Urinary bladder (tissue), 4 donors: ENCODE measurements at places on chromosomes 16 and 17. TPM values are rescaled to one million over a fixed set of nuclear protein-coding genes. Genes with fewer than 3 reads are reported as not detected.

GRCh38 chr17:35548208-35548810, 10.8 kb upstream of the SLFN12L start:
- no peak for DNase-seq

MARVELD3 gene
- total RNA-seq, result 2.1 TPM

GRCh38 chr17:72726936-72727335, 365.6 kb downstream of the SLC39A11 start:
- DNase-seq, result no peak

DNA sequence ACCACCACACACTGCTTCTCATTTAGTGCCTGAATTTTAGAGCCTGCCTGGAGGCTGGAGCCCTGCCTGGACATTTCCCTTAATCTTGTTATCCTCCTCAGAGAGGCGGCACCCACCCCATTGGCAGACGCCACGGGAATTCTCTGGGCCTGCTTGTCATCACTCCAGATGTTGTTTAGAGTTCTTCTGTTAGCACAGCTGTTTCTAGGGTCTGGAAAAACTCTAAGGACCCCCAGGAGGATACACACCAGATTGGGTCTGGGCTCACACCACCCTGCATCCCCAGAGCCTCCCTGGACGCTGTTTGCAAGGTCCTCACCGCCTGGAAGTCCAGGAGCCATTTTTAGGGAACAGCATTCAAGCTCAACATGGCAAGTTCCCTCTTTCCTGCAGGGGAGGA, 565 bp upstream of the XAF1 start:
- DNase-seq, result no peak

DNA sequence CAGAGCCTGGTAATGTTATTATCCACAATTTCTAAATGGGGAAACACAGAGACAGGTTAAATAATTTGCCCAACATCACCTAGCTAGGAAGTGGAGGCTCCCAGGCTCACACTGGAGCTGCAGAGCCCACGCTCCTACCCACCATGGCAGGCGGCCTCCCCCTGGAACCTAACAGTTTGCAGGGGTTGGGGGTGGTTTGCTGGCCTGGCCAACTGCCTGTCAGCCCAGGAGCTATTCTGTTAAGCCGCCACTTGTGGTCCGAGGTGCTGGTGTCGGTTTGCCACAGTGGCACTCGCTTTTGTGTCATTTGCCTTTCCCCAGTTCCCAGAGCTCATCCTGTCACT, 3.6 kb downstream of the PRCD start:
- no peak for DNase-seq

SLC12A4 gene
- 50.7 TPM for total RNA-seq

DNA sequence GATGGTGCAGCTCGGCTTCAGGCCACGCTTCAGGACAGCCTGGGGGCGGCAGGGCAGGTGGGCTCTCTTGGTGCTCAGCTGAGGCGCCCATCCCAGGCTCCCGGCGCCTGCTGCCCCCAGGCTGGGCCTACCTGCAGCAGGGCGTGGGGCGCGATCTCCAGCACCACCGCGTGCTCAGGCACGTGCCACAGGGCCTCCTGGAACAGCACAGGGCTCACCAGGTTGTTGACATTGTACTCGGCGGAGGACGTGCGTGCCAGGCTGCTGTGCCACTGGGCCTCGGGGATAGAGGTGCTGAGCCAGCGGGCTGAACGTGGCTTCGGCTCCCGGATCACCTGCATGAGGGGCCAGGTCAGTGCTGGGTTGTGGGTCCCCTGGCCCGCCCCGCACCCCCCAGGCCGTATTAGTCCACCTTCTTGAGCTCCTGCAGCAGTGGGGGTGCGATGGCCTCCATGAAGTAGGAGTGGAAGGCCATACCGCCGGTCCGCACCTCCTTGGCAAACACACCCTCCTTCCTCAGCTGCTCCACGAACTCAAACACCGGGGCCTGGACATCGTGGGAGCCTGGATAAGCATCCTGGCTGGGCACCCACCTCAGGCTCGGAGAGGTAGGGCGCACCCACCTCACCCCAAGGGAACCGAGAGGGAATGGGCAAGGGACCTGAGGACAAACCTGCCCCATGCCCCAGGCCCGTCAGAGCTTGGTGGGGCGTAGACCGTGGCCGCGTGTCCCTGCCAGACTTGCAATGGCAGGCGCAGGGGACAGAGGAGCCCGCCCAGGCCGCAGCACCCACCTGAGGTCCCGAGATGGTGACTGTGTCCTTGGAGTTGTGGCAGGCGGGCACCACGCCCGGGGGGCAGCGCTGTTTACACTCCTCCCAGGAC, 9.0 kb downstream of the FASN start:
- DNase-seq, result no peak

- no peak for DNase-seq
These were observed 16.7 kb downstream of the RPRML start for GRCh38 chr17:46962374-46962790.

DNA sequence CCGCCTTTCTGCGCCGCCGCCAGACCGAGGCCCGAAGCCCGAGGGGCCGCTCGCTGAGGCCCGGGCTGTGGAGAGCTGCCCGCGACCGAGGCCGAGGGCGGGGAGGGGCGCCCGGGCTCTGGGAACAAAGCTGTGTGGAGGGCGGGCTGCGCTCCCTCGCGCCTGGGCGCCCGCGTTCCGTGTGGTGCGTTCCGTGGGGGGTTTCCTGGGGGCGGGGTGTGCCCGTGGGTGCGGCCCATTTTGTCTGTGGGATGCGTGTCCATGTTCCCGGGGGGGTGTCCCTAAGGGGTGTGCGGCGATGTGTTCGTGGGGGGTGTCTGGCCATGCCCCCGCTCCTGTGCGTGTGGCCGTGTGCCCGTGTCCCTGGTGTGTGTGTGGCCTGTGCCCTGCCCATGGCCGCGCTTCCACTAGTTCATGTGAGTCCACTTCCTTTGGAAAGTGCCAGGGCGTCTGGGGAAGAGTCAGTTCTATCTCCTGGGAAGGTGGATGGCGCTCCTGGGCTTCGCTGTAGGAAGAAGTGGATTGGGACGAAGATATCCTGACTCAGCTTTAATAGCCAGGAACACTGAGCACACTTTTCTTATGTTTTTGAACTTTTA, 520 bp downstream of the JPT2 start:
- DNase-seq, result no peak

DNA sequence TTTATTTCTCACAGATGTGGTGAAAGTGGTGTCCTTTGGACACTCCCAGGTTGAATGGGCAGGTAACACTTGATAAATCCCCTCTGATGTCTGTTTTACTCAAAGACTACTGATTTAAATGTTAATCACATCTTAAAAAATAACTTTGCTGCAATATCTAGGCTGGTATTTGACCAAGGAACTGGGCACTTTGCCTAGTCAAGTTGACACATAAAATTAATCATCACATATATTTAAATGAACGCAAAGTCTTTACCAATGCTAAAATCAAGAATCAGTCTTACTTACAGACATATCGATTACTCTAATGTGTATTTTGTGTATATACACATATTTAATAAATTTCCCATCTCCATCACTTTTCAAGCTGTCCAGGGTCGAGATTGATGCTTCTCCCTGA, 7.0 kb downstream of the MT2A start:
- DNase-seq, result no peak

DNA sequence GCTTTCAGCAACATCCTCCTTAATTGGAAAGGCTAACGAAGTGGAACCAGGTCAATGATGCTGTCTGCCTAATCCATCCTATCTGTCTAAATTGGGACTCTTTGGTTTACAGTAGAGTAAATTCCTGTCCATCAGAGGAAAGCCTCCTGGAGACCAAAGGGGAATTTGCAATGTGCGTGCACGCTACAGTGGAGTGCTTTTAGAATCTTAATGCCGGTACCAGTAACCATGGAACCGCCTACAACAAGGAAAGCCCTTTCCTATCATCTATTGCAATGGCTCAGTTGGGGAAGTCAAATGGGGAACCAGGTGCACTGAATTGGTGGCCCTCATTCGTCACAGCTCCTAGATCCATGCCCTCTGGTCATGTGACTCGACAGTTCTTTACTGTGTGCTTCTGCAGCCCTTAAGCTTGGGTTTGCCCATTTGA, 110.1 kb downstream of the XYLT1 start:
- DNase-seq, result no peak

OR3A2 gene
- total RNA-seq, result 0.42 TPM

DNA sequence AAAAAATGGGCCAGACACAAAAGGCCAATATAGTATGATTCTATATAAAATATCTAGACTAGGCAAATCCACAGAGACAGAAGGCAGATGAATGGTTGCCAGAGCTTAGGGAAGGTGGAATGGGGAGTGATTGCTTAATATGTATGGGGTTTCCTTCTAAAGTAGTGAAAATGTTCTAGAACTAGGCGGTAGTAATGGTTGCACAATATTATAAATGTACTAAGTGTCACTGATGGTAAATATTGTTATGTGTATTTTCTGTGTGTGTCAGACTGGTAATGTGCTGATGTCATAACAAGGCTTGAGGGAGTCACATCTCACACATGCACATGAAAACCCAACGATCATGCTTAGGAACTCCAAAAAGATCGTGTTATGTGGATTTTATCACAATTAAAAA, 106.9 kb upstream of the SIAH1 start:
- DNase-seq, result no peak

DNA sequence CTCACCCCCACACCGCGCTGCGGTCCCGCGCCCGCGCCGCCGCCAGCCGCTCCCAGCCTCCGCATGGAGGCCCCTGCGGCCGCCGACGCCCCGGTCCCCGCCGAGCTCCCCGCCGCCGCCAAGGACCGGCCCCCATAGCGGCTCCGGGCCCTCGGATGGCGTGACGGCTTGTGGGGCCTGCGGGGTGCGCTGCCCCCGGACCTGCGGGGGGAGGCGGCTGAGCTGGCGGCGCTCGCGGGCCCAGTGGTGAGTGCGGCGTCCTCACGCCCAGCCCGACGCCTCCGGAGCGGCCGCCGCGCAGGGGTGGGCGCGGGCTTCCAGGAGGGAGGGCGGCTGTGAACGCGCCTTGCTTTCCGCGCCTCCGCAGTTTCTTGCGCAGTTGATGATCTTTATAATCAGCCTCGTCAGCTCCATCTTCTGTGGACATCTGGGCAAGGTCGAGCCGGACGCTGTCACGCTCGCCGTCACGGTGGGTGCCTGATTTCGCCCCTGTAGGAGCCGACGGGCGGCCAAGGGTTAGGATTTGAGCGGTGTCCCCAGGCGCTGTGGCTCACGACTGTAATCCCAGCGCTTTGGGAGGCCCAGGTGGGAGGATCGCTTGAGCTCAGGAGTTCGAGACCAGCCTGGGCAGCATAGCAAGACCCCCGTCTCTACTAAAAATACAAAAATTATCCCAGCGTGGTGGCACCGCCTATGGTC, 46.4 kb downstream of the SLC47A1 start:
- DNase-seq, result no peak

GRCh38 chr17:57766318-57766943, 21.3 kb upstream of the CCDC182 start:
- no peak for DNase-seq

- DNase-seq, result no peak
These were observed 11.8 kb downstream of the PIK3R6 start for GRCh38 chr17:8855477-8856204.

DNA sequence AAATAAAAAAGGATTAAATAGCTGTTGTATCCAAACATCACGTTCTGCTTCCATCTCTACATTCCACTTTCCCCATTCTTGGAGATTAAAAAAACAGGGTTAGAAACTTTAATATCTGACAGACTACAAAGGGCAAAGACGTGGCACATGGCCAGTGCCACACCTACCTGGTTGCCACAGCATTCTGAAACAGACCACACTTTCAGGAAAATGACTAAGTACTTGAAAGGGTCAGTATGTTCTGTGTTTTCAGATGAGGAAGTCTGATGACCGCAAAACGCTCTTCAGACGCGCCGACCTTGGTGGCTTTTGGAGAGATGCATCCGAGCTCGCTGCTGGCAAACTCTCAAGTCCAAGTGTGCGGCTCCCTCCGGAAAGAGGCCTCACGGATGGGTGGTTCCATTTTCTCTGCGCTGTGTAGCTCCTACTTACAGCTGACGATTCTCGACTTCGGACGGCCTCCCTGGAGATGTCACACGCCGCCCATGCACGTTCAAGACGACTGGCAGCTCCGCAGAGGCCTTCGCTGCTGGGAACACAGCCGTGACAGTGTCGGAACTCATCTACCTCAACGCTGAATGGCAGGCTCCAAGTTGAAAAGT, 15.5 kb downstream of the MAP1LC3B start:
- no peak for DNase-seq

GRCh38 chr16:15816228-15816627, 40.6 kb downstream of the MYH11 start:
- DNase-seq, result no peak

CBX2 gene
- 7.0 TPM for total RNA-seq

INCA1 gene
- total RNA-seq, result 0.42 TPM

HASPIN gene
- total RNA-seq, result 2.2 TPM

- DNase-seq, result no peak
These were observed 6.6 kb downstream of the VAT1 start for GRCh38 chr17:43015579-43015978.

- no peak for DNase-seq
These were observed 101.5 kb downstream of the MGAT5B start for GRCh38 chr17:76969598-76970172.

DNA sequence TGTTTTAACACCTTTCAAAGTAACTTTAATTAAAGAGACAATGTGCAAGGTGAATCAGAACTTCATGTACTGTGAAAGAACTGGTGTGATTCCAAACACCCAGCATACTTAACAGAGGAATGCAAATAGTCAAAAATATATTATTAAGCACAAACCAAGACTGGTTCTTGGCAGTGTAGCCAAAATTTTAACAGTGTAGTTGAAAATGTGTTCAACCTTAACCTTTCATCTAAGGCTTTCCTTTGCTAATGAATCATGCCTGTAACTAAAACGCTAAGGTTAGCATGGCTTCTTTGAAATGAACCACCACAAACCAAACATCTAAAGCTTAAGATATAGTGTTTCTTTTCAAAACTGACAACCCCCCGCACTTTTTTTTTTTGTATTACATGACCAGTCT, 146.3 kb upstream of the AXIN2 start:
- DNase-seq, result no peak

DNA sequence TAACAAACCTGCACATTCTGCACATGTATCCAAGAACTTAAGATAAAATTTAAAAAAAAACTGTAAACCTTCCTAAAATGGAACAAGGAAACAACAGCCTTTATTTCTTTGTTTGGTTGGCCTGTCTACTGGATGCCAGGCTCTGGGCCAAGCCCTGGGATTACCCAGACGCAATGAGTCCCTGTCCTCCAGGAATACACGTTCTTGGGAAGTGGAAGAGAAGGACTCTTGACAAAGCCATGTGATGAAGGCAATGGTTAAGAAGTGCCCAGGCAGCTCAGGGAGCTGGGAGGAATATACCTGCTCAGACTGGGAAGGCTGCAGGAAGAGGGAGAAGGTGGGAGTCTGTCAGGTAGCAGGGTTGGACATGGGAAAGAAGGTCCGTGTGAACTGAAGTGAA, 115.4 kb downstream of the AXIN2 start:
- DNase-seq, result no peak

DNA sequence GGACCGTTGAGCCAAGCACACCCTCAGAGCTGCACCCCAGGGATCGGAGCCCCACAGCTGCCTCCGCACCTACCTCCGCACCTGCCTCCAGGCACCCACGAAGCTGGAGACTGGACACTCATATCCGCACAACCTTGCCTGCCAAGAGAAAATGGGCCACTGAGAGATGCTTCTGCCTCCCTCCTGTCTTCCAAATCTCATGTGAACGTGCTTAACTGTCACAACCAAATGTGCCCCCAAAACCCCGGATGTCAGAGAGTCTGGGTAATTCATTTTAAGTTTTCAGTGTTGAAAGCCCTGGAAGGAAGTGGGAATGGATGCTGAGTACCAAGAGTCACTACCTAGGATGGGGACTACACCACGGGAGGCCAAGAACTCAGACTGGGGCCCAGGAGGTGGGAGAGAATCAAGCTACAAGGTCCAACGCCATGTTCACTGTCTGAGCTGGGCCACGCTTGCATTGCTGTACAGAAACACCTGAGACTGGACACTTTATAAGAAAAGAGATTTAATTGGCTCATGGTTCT, 49.5 kb upstream of the MEAK7 start:
- DNase-seq, result no peak
